Suppressor macrophage (primary cell): ENCODE measurements at places on chromosomes 3 and 15.

DNA sequence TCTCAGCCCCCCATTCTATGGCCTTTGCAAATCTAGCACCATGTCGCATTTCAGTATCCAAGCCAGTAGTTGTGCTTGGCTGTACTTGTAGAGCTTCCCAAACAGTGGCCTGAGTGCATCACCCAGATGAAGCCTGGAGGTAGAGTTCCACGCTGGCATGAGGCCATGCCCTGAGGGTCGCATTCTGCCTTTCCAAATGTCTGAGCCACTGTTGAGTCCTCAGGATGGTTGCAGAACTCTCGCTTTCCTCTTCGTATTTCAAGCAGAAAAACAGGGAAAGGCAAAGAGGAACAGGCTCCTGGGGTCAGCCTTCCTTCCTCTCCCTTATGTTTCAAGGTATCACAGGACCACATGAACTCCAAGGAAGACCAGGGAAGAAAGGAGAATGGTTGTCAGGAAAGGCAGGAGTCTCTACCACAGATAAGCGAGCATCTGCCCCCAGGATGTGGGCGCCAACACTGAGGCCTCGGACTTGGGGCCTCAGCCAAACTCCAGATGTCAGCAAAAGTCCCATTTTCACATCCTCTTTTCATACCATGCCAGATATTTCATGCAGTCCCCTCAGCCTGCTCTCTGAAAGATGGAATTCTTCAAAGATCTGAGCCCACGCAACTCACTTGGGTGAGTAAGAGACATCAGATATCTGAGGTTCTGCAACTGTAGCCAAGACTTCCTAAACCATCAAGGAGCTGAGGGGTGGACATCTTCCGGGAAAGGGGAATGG lies 19.4 kb upstream of the PRR20G start:
- DNase-seq = peak; percentile 84

GRCh38 chr3:125624341-125624740 lies 29.0 kb upstream of the OSBPL11 start:
- no peak for DNase-seq

- DNase-seq = no peak
These were observed 416.1 kb downstream of the ERC2 start for GRCh38 chr3:56052188-56052587.

DNA sequence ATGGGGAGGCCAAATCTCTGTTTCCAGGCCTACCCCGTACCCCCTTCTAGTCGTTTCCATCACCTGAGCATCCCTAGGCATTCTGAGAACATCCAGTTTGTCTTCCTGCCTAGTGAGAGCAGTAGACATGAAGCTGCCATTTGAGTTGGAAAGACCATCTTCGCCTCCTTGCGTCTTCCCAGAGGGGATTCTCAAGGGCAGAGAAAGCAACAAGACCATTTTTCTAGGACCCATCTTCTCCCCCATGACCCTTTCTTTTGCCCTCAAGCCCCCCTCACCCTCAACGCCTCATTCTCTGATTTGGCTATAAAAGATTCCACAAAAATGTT lies 148.7 kb upstream of the BHLHE40 start:
- DNase-seq = no peak
